Astrocyte of the spinal cord (primary cell): ENCODE measurements at places on chromosomes 5 and 9.

GRCh38 chr5:177018341-177018740, 4.2 kb upstream of the ZNF346 start:
- DNase-seq: no peak

DNA sequence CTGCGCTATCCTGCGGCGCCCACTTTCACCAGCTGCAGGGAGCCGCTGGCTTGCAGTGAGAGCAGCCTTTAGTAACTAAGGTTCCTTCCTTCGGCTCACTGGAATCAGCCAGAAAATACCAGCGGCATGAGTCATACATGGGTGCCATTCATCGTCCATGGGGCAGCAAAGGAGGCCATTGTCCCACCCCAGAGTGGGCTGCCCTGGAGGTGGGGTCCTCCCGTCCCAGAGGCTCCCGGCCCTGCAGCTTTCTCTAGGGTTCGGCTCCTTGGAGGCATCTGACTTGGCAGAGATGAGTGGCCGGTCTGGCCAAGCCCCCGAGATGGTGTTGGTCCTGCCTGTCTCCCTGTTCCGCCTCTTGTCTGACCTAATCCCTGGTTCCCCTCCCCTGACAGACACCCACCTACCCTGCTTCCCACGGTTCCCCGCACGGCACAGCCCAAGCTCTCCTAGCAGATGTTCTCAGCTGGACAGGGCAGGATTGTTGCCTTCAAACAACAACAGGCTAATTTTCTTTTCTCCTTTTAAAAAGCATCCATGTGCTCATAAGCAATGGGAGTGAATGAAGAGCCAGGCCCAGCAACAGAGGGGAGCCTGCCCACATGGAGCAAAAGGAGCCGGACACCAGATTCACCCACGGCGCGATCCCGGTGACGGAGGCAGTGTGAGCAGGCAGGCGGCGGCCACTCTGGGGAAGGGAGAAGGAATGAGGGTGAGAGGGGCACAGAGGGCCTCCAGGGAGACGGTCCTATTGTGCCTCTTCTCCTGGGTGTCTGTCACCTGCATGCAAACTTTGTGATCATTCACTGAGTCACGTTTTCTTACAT, 97.0 kb upstream of the COL5A1 start:
- peak; percentile 78 for DNase-seq

DNA sequence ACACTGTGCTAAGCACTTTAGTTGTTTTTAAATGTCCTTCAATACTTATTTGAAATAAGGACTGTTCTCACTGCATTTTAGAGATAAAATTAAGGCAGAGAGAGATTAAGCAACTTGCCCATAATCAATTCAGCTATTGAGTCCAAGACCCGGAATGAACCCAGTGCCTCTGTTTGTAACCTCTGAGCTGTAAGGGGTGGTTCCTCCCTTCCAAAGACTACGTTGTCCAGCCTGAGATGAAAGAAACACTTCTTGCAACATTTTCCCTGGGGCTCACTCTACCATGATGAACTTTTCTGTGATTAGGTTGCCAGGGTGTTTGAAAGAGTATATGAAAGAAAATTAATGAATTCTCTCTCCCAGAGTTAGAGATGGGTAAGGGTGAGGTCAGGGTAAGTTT, 22.0 kb upstream of the MAP1B start:
- no peak for DNase-seq

GRCh38 chr9:105399117-105399516, 48.7 kb upstream of the FSD1L start:
- no peak for DNase-seq

DNA sequence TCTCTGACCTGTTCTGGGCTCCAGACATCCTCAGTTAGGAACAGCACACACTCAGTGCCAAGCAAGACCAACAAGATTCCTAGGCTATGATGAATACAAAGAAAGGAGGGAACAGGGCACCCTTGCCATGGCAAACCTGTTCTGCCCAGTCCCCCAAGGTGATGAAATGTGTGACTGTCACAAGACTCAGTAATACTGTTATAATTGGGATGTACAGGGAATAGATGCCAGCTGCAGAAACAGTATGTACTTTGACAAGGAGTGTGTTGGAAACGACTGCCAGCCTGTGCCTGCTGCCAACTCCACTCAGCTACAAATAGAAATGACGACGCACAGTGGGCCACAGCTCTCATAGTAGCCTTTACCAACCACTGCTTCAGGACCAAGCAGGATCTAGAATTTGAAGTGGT, 453.0 kb downstream of the EFNA5 start:
- no peak for DNase-seq
